ENCODE measurements at places on chromosomes 4 and X.
A peak's percentile ranks its signal among the peaks of the same experiment; 100 is the strongest.

- no peak for DNase-seq
Observed at GRCh38 chr4:77003400-77003799, 53.8 kb downstream of the SEPTIN11 start.

GRCh38 chr4:13180701-13181100 is 303.4 kb downstream of the RAB28 start:
- no peak for DNase-seq

GRCh38 chrX:129779747-129780146 is at the start of gene SASH3:
TSS of gene SASH3 (plus strand) at chrX:129779949. CDS start at chrX:129780098, 149 bp downstream.
- peak; percentile 83 for DNase-seq

DNA sequence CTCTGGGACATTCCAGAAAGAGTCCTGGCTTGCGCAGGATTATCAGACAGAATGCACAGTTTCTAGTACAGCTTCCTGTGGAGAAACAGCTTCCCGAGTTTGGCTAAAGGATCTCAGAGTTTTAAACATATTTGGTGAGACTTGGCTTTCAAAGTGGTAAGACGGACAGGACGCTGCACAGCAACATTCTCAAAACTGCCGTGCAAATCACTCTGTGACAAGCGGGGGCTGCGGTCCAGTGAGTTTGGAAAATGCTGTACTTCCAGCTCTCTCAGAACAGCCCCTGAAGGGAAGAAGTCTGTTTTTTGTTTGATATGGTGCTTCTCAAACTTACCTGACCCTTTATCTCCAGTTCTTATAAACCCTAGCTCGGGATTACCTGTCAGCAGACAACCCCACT is 18.1 kb downstream of the LGI2 start:
- no peak for DNase-seq

DNA sequence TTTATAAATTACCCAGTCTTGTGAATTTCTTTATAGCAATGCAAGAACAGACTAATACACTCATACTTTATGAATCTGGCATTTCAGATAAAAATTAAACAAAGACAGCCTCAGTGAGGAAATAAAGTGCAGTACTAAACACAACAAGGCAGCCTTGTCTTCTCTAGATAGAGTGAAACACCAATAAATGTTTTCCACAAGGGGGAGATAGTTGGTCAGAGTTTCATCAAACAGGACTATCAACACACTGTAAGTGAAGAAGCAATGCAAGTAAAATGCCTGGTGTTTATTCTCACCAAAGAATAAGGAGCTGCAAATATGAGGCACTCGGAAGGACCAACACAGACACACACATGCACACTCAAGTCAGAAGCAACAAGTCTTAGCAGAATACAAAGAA is 62.8 kb downstream of the FAM9B start:
- DNase-seq = no peak

GRCh38 chrX:17519358-17519757 is 144.4 kb downstream of the NHS start:
- DNase-seq = no peak

GRCh38 chr4:110636680-110637407 is 14.0 kb upstream of the PITX2 start:
- no peak for DNase-seq

GRCh38 chr4:87209182-87209581 is 11.2 kb downstream of the KLHL8 start:
- DNase-seq = no peak

GRCh38 chrX:79161655-79162054 is 17.2 kb downstream of the GPR174 start:
- DNase-seq = peak; percentile 85

DNA sequence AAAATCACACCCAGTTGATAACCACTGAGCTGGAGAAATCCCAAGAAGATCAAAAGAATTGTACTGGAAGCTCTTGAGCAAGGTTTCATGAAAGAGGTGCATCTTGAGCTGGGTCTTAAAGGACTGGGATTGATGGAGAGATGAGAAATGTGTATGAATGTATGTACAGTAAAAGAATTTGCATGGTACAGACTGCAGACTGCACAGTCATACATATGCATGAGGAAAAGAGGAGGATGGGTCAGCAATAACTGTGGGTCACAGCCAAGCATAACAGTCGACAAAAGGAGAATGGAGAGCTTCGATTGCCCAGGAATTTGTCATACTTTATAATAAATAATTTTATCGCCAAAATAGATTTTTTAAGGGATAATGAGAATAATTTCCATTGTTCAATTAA is 4.8 kb upstream of the RELL1 start:
- no peak for DNase-seq
